AG10803 (cell line): ENCODE measurements at places on chromosomes 1 and 21.

DNA sequence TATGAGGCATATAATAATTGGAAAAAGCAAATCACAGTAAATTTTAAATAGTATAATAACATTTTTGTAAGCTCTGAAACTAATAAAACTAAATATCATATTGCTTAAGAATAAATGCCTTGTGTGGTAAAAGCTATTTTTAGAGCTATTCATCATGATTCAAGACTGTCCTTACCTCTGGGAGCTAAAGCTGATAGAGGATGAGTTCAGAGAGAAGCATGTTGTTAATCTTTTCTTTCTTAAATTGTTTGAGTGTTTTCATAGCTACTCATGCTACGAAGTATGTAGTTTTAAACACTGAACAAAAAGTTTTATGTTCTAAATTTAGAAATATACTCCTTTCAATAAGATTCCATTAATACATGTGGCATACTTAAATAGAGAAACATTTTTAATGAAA is 30.5 kb downstream of the IFI16 start:
- DNase-seq: peak; percentile 75

- peak; percentile 85 for DNase-seq
Observed at GRCh38 chr1:23475641-23476040, 8.3 kb downstream of the ASAP3 start.

DNA sequence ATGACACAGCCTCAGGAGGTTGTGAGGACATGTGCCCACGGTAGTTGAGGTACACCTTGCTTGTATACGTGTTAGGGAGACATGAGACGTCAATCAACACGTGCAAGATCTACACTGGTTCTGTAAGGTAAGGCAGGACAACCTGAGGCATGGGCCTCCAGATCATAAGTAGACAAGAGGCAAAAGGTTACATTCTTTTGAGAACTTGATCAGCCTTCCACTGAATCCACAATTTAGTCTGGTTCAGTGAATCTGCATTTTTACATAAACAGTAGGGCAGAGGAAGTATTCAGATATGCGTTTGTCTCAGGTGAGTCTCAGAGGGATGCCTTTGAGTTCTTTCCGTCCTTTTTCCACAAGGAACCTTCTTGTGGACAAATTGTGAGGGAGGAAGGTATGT is 348.9 kb downstream of the ASTN1 start:
- DNase-seq: no peak

DNA sequence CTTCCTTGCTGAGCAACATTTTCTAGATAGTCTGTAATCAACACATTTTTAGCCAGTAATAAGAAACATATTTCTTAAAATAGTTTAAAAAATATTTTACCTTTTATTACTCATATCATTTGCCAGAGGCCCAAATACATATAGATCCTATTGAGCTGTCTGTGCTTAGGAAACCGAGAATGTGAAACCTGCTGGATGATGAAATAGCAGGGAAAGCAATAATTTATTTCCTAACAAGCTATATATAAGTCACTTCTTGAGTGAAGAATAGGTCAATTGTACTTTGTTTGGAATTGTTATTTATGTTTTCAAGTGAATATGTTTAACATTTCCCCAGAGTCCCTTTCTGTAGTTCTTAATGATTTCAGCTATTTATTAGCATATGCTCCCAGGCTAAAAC is 339.9 kb upstream of the TMPRSS15 start:
- DNase-seq: no peak

- peak; percentile 21 for DNase-seq
Observed at GRCh38 chr1:3774946-3775489, 2.5 kb downstream of the SMIM1 start.

- peak; percentile 30 for DNase-seq
Observed at GRCh38 chr1:17922833-17923232, 167.7 kb downstream of the ACTL8 start.
